ENCODE measurements at places on chromosomes 1 and 21.

DNA sequence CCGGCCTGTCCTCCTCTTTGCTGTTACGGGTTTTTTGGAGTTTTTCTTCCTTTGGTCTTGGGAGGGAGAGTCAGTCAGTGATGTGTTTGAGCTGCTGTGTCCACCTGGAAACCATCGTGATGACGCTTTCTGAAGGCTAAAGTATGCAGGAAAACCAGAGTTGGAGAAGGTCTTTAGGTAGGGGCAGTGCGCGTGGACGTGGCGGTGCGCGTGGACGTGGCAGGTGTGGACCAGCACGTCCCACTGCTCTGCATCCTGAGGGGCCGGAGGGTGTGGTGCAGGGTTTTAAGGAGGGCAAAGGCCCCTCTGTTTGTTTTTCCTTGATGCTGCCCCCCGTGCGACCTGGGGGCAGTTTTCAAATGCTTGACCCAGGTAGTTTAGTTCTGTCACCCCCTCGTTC is 29.9 kb downstream of the PRKCZ start:
- no peak for DNase-seq

DNA sequence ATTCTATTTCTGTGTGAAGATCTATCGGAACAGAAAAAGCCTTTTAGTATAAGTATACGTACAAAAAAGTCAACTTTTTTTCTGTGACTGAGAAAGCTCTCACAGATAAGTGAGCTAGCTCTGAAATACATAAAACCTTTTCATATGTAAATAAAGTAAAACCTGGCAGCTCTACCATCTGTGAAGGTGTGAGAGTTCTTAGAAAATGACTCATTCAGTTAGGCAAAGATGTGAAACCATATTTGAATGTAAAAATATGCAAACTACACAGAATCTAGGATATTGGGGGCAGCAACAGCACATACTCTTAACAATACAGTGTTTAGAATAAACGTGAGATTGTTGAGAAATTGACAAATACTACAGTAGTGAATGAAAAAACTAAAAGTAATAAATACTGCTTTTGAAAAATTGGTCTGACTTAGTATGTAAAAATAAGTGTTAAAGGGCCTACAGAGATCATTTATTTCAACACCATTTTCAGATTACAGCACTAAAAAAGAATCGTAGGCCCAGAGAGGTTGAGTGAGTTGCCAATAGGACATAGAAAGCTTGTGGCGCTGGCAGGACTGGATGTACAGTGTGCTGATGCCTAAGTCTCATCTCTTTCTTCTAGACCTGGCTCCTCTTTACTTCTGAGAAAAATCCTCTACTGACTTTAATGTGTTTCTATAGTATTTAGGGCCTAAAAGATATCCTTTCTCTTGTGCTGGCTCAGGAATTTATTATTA is 19.8 kb downstream of the ATP6V1G3 start:
- no peak for DNase-seq

DNA sequence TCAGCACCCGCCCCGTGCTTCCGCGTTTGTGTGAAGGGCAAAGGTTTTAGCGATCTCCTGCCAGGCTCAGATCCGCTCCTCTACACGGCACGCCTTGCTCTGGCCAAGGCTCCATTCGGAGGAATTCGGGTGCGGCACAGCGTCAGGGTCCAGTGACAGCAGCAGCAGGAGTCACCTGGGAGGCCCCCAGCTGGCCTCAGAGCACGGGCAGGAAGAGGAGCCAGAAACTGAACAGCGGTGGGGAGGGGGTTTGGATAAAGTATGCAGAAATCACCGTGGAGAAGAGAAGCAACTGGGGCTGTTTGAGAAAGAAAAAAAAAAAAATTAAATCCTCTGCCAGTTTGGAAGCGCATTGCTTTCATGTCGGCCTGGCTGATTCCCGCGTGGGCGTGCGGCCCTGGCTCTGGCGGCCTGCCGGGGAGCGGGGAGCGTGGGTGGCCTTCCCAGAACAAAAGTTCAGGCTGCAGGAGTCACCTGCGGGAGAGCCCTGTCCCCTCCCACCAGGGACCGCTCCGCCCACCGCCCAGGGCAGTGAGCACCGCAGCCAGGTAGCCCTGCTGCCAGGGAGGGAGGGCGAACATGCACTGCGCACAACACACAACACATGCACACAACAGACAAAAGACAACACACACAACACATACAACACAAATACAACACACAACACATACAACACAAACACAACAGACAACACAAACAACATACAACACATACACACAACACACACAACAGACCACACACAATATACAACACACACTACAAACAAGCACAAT is 107.6 kb downstream of the ETS2 start:
- DNase-seq: no peak

GRCh38 chr1:212691561-212692071 is 8.0 kb downstream of the BATF3 start:
- no peak for DNase-seq

DNA sequence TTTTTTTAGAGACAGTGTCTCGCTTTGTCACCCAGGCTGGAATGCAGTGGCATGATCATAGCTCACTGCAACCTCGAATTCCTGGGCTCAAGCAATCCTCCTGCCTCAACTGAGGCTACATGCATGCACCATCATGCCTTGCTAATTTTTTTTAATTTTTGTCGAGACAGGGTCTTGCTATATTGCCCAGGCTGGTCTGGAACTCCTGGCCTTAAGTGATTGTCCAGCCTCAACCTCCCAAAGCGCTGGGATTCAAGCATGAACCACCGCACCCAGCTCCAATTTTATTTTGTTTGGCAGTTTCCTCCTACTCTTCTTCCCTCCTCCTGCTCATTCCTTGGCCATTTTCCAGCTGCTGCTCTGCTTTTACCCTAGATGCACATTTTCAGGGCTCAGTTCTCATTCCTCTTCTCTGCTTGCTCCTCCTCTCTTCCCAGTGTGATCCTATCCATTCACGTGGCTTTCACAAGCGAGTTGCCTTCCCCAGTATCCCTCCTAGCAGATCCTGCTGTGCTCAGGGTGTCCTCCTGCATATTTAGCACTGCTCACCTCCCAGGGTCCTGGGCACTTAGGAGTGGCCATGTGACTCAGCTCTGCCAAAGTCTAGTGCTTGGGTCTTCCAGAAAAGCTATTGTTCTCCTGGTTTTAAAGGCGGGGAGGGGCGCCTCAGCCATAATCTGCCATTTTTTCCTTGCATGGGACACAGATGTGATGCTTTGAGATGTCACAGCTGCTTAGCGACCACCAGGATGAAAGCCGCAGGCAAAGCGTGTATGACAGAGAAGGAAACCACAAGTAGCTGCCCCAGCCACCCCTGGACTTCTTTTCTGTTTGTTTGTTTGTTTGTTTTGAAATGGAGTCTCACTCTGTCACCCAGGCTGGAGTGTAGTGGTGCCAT is 33.7 kb downstream of the PSEN2 start:
- no peak for DNase-seq

DNA sequence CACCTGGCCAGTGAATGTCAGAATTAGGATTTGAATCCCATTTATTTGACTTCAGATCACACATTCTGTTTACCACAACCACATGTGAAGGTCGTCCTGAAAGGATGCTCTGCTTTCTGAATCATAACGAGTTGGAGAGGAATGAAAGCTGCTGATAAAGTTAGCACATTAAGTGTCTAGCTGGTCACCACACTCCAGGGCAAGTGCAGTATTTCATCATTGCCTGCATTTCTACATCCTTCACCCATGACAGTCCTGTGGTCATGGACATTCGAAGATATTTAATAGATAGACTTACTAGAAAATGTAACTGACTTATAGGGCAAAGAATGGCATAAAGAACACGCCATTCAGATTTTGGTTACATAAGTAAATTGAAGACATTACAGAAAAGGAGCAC is 52.7 kb upstream of the ST6GALNAC3 start:
- no peak for DNase-seq

DNA sequence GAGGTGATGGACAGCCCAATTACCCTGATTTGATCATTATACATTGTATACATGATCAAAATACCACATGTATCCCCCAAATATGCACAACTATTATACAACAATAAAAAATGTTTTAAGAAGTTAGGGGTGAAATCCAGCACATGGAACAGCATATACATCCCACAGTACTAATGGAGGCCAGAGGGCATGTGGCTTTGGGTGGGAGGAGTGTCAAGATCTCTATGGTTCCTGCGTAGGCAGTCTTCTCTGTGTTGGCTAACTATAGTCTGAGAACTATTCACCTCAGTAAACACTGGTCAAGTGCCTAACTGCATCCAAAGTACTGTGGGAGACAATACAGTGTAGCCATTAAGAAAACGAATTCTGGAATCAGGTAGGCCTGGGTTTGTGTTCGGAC is 74.1 kb downstream of the GADD45A start:
- DNase-seq: no peak

- DNase-seq: no peak
These were observed 102.4 kb upstream of the PKN2 start for GRCh38 chr1:88581703-88582102.

GRCh38 chr21:37758982-37759381 is 157.3 kb downstream of the KCNJ6 start:
- peak; percentile 29 for DNase-seq

- DNase-seq: no peak
These were observed 43.6 kb downstream of the FAAH start for GRCh38 chr1:46437723-46438122.

DNA sequence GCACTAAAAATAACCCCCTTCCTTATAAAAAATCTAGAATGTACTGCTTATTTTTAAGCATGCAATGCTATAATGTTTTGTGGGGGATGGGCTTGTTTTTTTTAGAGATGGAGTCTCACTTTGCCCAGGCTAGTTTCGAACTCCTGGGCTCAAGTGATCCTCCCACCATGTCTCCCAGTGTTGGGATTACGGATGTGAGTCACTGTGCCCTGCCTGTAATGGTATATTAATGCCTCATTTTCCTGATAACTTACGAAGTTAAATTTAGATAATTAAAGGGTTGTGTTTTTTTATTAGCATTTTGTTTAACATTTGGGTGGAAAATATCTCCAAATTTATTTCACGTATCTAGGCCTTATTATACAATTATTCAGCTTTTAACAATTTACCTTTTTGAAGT is 6.5 kb downstream of the RNF11 start:
- DNase-seq: no peak

GRCh38 chr21:41868062-41868710 is 11.0 kb downstream of the PRDM15 start:
- DNase-seq: no peak

- DNase-seq: no peak
These were observed 41.0 kb downstream of the TGFBR3 start for GRCh38 chr1:91844862-91845528.

DNA sequence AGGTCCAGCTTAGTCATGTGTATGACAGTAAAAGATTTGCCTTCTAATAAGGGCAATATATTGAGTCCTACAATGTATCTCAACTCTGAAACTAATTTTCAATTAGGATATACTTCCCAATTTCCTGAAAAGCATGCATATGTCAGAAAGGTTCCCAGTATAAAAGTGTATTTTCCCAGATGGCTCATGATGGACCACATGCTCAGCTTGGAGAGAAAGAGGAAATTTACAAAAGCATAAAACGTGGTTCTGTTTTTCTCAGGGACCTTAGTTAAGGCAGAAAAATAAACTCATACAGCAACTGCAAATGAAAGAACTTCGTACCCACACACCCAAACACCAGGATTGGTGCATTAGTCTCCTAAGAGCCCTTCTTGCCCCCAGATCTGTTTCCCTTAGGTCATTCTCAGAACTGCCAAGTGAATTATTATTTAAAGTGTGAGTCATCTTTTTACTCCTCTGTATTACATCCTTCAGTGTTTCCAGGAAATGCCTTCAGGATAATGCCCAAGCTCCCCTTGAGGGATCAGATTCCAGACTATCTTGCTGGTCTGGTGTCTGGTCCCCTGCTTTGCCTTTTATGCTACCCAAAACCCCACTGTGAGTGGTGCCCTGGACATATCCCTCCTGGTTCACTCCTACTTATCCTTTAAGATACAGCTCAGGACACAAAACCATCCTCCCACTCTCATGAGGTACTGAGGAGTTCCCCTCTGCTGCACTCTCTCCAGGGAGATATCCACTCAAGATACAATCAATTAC is 57.4 kb downstream of the SSX2IP start:
- DNase-seq: no peak

DNA sequence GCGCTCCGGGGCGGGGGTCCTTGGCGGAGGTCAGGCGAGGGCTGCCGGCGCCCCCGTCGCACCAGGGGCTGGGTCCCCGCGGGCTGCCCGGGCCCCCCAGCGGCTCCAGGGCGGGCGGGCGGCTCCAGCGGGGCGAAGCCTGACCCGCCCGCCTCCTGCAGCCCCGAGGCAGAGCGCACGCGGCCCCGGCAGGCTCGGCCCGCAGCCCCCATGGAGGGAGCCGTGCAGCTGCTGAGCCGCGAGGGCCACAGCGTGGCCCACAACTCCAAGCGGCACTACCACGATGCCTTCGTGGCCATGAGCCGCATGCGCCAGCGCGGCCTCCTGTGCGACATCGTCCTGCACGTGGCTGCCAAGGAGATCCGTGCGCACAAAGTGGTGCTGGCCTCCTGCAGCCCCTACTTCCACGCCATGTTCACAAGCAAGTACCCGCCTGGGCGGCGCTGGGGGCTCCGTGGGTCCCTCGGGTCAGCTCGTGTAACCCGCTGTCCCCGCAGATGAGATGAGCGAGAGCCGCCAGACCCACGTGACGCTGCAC is 817 bp downstream of the KLHL17 start:
- DNase-seq: no peak

- no peak for DNase-seq
These were observed 28.9 kb upstream of the VAV3 start for GRCh38 chr1:107993920-107994319.

DNA sequence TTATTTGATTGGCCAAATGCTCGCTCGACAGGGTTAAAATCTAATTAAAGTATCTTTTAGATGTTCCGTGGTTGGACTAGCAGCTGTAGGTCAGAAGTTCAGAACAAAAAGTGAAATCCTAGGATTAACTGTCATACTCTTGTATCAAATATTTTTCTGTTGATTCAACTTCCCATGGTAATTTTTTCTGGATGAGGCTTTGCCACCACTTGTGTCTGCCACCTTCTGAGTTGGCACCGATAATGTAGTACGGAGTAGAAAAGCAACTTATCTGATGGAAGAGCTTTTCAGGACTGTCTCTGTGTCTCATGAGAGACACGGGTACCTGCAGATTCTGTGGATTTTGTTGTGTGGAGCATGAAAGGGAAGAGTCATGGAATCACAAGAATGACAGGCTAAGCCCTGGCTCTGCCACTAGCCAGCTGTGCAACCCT is 44.6 kb upstream of the CNN3 start:
- no peak for DNase-seq

- DNase-seq: no peak
These were observed 9.1 kb upstream of the EFHD2 start for GRCh38 chr1:15400627-15401026.

Data from iPS DF 6.9 (cell line).